NCI-H187 (cell line): ENCODE measurements at places on chromosomes 16 and 17.

DNA sequence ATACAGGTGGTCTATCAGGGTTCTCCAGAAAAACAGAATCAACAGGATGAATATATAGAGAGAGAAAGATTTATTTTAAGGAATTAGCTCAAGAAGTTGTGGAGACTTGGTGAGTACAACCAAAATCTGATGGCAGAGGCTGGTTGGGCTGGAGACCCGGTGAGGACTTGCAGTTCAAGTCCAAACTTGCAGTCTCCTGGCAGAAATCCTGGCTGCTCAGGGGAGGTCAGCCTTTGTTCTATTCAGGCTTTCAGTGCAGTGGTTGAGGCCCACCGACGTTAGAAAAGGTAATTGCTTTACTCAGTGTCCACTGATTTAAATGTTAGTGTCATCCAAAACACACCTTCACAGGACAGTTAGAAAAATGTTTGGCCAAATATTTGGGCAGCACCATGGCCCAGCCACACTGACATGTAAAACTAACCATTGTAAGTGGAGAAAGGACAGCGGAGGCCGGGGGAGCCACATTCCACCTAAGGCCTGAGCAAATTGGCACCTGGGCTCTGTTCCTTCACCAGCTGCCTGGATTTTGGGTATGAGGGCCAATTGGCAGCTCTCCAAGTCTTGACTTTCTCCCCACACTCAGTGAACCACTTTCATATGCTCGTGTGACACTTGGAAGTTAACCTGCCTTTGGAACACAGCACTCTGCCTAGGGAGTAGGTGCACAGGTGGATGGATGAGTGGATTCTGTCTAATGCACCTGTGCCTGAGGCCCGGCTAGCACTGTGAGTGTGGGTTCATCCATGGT, 54.7 kb downstream of the CACNG5 start:
- no peak for DNase-seq

DNA sequence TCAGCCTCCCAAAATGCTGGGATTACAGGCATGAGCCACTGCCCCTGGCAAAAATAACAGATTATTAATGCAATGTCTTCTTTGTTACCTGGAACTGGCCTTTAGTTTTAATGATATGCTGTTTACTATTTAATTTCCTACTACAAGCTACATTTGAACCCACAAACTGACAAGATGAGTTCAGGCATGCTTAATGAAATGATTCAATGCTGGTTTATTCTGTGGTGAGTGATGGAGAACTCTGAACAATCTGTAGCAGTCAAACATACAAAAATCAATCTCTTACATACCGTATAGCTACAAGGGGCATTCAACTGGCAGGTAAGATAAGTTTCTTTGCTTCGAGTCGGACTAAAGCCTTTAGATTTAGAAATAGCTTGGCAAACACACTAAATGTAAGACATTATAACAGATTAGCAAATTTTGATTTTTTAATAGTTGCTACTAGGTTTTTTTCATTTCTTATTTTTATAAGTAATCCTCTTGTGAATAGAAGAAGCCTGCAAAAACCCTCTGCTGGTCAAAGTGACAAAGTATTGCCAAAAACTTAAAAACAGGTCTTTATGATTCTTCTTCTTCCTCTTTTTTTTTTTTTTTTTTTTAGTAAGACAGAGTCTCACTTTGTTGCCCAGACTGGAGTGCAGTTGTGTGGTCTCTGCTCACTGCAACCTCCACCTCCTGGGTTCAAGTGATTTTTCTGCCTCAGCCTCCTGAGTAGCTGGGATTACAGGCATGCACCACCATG, 138.5 kb downstream of the SSH2 start:
- no peak for DNase-seq

- DNase-seq, result no peak
Measured at GRCh38 chr16:30769379-30770089, 7.4 kb downstream of the RNF40 start.

DNA sequence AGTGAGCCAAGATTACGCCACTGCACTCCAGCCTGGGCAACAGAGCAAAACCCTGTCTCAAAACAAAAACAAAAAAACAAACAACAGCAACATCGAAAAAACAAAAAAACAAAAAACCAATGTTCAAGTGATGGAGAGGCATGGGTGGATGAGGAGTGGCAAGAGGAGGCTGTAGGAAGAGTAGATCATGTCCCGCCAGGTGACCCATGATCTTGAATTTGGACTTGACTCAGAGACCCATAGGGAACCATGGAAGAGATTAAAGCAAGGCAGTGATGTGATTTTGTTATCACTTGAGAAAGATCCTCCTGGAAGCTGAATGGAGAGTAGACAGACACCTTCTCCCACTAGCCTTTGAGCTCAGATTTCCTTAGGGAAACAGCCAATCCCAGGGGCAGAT, 11.2 kb downstream of the ABAT start:
- DNase-seq, result no peak

GRCh38 chr16:76268824-76269223, 8.4 kb upstream of the CNTNAP4 start:
- DNase-seq, result no peak

- DNase-seq, result no peak
Measured at GRCh38 chr16:84527532-84528269, 23.2 kb upstream of the MEAK7 start.

DNA sequence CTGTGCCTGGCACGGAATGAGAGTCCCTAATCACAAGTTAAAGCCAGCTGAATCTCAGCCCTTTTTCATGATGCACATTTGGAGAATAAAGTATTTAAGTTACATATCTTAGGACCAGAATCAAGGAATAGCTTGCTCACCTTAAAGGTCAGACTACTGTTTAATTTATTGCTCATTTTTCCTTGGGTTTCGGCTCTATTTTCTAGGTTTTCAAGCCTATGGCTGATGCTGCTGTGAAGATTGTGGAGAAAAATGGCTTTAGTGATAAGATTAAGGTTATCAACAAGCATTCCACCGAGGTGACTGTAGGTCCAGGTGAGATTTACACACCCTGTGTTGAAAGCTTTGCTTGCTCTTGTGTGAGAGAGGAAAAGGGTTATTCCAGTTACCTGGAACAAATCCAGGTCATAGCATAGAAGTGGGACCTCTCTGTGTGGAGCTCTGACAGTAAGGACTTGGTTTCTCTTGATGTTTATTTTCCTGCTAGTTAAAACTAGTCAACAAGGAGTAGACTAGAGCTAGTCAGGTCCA, 18.1 kb downstream of the PRMT7 start:
- DNase-seq, result no peak

DNA sequence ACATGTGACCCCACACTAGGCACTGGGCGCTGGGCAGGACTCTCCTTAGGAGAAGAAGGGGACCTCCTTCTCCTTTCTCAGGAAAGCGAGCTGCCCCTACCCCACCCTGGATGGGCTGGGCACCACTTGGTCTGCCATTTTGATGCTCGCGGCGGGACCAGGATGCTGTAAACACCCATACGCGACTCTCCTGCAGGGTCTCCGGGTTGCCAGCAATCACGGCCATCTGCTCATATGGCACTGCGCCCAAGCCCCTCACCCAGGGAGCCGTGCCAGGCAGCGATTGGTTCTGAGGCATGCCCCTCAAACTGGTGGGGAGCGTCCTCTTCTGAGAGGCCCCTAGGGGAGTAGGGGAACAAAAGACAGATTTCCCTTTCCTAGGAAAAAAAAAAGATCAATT, 99.0 kb downstream of the C16orf78 start:
- DNase-seq, result no peak

DNA sequence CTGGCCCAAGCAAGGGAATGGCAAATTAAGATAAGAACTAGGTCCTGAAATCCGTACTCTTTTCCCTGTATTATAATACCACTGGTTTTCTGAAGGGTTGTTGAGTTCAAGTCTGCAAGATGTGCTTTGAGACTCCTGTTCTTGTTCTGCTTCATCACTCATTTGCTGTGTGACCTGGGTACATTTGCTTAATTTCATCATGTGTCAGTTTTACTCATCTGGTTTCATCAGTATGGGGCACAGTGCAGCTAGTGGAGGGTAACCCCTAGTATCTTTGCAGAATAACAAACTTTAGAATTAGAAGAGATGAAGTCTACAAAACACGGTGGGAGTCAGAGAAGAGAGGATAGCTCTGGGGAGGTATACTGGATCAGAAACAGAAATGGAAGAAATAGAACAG, 21.9 kb upstream of the EFCAB13 start:
- no peak for DNase-seq

GRCh38 chr17:14986127-14986526, 279.0 kb downstream of the PMP22 start:
- DNase-seq, result no peak

DNA sequence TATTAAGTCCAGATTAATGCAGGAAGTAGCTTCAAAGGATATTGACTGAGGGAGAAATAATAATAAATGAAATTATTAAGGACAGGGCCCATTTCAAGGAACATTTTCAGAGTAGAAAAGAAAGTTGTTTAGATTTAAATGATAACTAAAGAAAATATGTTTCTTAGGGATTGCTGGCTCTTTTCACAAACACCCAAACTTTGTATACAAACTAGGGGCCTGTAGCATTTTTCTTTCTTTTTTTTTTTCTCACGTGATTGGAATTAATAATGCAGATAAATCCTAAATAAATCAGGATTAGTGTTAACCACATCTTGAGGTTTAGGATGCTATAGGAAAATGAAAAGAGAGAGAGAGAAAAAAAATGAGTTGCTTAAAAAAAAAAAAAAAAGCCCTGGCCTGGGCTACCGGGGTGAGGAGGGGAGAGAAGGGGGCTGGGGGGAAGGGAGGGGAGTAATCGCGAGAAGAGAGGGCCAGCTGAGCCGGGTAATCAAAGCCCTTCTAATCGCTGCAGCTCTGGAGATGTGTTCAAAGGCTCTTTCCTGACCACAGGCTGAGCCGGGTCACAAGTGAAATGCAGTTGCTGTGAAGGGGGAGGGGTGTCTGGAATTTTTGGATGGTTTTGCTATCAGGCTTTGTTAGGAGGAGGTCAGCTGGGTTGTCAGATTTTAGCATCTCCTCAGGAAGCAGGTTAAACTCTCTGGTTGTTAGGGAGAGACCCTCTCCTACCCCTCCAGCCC, 104.6 kb upstream of the ZFHX3 start:
- DNase-seq, result no peak

DNA sequence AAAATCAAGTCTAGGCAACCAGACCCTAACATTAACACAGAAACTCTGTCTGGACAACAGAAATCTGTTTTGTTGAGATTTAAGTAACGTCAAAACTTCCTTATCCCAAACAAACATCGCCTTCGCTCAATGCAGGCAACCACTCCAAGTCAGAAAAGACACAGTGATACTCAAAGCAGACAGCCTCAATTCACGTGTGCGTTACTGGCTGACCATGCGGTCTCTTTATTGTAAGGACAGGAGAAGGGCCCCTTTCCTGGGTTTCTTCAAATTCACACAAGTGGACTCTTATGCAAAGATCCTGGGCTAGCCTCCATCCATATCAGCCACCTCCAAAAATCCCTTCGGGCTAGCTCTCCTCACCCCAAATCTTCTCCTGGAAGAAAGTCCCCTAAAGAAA, 467.7 kb downstream of the SOX9 start:
- peak; percentile 69 for DNase-seq

DNA sequence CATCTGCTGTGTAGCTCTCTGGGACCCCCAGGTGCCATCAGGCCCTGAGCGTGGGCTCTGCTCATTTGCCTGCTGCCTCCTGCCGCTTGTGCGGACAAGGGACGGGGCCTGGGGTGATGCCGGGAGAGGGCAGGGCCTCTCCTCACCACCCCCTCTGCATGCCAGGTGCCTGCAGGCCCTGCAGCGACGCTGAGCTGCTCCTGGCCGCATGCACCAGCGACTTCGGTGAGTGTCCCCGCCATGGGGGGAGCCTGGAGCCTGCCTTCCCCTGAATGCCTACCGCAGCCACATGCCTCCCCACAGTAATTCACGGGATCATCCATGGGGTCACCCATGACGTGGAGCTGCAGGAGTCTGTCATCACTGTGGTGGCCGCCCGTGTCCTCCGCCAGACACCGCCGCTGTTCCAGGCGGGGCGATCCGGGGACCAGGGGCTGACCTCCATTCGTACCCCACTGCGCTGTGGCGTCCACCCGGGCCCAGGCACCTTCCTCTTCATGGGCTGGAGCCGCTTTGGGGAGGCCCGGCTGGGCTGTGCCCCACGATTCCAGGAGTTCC, 1.9 kb downstream of the METRN start:
- DNase-seq, result no peak

DNA sequence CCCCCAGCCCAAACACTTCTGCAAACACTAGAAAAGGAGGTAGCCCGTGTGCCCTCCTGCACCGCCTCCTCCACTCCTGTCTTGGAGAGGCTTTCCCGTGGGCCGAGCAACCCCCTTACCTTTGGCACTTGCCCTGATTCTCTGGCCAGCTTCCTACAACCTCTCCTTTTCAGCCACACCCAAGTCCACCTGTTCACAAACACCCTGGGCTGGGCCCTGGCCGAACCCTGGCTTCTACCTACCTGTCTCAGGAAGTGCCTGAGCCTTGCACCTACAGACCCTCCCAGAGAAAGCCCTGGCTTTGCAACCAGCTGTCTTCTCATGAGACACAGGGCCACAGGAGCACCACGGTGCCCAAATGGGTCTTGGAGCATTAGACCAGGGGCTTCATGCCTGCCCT, 2.0 kb upstream of the ANTKMT start:
- DNase-seq, result no peak

DNA sequence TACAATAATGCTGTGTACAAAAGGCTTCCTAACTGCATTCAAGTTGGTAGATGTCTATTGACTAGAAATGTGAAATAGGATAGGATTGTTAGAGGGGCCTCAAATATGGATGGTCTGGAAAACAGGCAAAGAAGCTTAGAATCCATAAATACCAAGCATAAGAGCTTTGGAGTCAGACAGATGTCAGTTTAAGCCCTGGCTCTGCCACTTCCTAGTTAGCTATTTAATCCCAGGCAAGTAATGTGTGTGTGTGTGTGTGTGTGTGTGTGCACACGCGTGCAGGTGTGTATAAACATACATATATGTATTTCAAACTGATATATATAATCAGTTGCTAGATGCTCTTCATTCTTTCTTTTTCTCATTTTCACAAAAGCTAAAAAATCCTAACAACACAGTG, 66.7 kb downstream of the MMD start:
- DNase-seq, result no peak

GRCh38 chr16:81836279-81837054, 57.4 kb downstream of the PLCG2 start:
- no peak for DNase-seq

- DNase-seq, result no peak
Measured at GRCh38 chr17:79722787-79723186, 8.0 kb upstream of the ENPP7 start.

- DNase-seq, result peak; percentile 51
Measured at GRCh38 chr16:68704232-68704867, 32.7 kb upstream of the CDH1 start.

DNA sequence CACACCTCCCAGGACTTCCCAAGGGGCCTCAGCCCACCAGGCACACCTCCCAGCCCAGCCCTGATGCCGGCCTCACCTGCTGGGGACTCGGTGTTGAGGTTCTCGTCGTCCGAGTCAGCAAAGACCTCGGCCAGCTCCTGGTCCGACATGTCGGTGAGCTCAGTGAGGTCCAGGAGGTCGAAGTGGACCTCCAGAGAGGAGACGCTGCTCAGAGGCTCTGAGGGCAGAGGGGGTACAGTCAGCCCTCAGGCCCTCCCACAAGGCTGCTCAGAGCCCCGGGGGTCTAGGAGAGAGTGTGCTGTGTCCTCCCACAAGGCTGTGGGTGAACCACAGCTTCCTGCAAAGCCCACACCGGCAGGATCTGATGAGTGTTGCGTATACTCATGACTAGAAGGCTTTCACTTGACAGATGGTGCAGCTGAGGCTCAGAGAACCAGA, 10.5 kb downstream of the DBNDD1 start:
- no peak for DNase-seq
